Activated naive CD8-positive, alpha-beta T cell treated with anti-CD3 and anti-CD28 coated beads for 36 hours (primary cell): ENCODE measurements at places on chromosomes 4 and X.

DNA sequence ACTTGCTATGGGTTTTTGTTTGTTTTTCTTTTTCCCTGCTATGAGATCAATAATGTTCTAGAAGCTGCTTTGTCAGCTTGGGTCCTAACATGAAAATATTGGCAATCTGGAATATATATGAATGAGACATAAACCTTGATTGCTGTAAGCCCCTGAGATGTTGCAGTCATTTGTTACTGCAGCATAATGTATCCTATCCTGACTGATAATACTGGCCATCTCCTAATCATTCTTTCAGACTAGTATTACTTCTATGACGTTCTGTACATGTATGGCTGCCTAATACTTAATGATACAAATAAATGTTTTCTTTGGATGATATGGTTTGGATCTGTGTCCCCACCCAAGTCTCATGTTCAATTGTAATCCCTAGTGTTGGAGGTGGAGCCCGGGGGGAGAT, 19.3 kb upstream of the SLAIN2 start:
- no peak for DNase-seq

DNA sequence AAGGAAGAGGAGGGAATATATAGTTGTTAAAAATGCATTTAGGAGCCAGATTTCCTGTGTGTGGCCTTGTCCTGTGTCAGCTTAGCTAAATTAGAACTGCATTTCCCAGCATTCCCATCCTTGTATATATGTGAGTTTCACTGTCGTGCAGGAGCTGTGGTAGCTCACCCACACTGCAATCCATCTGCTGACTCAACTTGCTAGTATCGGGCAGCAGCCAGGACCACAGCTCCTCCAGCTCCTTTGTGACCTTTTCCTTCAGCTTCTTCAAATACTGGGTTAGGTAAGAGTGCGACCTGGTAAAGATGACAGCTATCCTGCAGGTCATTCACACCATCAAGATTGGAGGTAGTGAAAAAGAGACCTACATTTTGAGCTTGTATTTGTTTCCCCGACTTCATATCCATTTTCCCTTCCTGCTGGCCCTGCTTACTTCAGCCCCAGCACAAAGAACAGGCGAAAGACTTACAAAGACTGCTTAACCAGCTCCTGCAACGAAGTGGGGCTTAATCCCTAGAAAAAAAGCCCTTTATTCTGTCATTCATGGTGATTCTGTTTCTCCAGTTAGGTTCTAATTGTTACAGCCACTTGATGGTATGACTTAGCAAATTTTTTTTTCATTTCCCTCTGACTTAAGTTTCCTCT, 11.4 kb downstream of the ASIC5 start:
- DNase-seq: no peak

DNA sequence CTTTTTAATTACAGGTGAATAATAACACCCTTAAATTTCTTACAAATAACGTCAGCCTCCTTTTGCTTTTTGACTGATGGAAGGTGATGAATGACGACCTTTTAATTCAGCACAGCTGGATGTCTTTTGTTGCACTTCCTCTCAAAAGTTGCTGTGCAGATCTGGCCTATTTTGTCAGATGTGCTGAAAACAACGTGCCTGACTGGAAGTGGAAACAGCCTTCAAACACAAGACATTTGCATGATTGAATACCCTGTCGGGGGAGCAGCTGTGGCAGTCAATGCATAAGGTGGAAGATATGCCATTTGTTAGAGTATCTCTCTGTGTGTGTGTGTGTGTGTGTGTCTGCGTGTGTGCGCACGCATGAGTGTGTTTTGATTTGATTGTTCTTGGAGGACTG, 579.7 kb downstream of the SPRY1 start:
- no peak for DNase-seq

GRCh38 chr4:40719008-40719623, 30.6 kb upstream of the NSUN7 start:
- no peak for DNase-seq
